ENCODE measurements at places on chromosomes 2 and 18. TPM values are rescaled to one million over a fixed set of nuclear protein-coding genes. Genes with fewer than 3 reads are reported as not detected.

SPDYA gene
- total RNA-seq: 9.8 TPM

PSD4 gene
- total RNA-seq: 389 TPM

SGPP2 gene
- total RNA-seq: 6.1 TPM

MC2R gene
- not detected for total RNA-seq

CRYGD gene
- total RNA-seq: not detected

RTP5 gene
- not detected for total RNA-seq

RAB17 gene
- total RNA-seq: not detected

GPBAR1 gene
- 0.80 TPM for total RNA-seq

PSMA8 gene
- 0.89 TPM for total RNA-seq
